ENCODE measurements at places on chromosomes 5 and 9.

GRCh38 chr5:41182666-41183065 is 30.7 kb downstream of the C6 start:
- no peak for DNase-seq

DNA sequence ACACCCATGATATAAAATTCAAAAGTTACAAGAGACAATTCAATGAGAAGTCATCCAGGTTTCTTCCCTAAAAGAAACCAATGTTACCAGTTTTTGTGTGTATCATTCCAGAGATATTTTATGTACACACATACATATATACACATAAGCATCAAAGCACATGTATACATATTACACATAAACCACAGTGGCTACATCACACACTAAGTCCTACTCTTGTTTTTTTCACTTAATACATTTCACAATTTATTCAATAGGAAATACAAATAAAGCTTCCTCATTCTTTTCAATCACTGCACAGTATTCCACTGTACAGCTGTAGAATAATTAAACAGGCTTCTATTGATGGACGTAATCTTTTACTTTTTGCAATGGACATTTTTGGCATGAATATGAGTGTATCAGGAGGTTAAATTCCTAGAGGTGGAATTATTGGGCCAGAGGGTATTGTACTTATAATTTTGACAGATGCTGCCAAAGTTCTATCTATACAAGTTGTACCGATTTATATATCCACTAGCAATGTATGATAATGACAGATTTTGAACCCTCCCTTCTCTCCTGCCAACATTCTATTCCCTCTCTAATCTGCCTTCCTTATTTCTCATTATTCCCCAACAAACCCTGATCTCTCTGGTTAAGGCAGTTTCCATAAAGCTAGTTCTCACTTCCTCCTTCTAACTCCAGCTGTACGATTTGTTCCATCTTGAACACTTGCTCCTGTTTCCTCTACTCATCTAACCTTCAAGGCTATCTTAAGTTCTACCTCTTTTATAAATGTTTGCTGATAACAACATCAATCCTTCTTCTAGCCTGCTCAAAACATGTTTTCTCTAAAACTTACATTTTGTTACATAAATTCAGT is 35.2 kb downstream of the MRPS27 start:
- no peak for DNase-seq

DNA sequence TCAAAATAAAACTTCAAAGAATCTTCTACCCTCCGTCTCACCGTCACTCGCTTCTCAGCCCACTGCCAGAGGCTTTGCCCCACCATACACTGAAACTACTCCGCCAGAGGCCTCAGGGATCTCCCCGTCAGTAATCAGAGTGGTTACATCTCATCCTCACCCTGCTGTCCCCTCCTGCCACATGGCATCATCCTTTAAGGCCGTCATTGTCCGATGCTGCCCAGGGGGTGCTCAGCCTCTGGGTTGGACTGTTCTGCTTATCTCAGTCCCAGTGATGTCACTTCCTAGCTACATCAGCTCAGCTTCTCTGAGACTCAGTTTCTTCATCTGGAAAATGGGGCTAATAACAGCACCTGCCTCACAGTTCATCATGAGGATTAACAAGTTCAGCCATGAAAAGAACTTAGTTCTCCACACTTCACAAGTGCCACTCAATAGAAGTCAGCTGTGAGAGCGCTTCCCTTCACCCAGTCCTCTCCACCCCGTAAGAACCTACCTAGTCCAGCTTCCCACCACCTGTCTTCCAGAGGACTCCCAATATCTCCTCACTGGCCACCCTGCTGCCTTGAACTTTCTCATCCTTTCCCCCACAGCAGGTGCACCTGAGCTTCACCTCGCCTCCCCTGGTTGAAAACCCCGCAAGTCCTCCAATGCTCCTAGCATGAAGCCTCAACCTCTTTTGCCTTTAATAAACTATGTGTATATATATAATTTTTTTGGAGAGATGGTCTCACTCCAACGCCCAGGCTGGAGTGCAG is 2.8 kb upstream of the IL3 start:
- no peak for DNase-seq

- no peak for DNase-seq
These were observed 110.0 kb upstream of the TUT7 start for GRCh38 chr9:86464242-86464641.

DNA sequence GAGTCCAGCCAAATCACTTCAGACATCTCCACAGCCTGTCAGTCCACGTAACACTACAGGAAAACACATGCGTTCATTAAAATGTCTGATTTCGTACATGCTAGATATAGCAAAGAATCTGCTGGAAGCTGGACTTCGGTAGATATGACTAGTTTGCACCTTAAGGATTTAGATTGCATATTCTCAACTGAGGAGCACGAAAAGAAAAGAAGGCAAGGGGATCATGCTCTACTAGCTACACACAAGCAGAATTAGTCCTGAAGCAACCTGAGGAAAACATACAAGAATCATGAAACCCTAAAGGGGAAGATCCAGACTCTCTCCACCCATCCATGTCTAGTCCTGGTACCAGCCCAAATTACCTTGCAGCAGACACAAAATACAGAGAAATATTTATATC is 36.1 kb upstream of the SSBP2 start:
- no peak for DNase-seq

GRCh38 chr5:10655161-10655971 is 91.5 kb downstream of the ANKRD33B start:
- no peak for DNase-seq

DNA sequence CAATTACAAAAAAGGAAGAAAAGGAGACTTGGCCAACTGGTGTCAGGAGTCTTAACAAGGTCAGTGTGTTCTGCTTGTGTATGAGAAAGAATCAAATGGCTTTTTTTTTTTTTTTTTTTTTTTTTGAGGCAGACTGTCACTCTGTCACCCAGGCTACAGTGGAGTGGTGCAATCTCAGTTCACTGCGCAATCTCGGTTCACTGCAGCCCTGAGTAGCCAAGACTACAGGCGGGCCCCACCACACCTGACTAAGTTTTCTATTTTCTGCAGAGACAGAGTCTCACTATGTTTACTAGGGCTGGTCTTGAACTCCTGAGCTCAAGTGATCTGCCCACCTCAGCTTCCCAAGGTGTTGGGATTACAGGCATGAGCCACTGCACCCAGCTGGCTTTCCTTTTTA is 3.1 kb upstream of the IL7R start:
- DNase-seq, result no peak

GRCh38 chr9:69822116-69822750 is 1.6 kb downstream of the CFAP95 start:
- peak; percentile 23 for DNase-seq

GRCh38 chr9:110041452-110041851 is 166.5 kb downstream of the C9orf152 start:
- no peak for DNase-seq

DNA sequence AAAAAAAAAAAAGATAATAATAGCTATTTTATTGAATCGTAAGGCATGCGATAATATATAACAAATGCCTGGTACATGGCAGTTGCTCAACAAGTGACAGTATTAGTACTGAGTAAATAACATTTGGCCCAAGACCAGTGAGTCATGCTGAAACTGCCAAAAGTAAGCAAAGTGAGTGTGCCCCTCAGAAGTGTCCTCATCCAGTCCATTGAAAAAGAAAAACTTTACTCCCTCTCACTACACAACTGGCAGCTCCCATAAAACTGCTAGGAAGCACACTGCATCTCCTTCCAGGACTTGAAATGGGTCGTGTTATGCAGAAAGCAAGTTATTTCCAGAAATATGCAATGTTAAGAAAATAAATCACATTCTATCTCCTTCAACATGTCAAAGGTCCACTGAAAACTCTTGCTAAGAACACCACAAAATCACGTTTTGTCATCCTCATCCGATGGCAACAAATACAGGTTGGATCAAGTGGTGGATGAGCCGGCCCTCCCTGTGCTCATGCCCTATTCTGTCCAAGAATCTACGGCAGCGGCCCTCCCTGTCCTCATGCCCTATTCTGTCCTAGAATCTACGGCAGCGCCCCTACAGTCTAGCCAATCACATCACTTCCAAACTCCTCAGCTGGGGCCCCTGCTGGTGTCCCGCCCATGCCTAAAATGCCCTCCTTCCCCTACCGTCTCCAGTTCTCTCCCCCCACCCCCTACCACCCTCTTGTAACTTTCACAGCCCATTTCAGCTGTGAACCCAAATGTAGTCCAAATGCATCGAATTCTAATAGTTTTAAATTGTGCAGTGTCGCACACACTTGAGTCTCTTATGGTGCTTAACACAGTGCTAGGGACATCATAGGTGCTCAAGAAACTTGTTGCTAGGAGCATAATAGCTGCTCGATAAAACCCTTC is 12.5 kb downstream of the PTCH1 start:
- no peak for DNase-seq

DNA sequence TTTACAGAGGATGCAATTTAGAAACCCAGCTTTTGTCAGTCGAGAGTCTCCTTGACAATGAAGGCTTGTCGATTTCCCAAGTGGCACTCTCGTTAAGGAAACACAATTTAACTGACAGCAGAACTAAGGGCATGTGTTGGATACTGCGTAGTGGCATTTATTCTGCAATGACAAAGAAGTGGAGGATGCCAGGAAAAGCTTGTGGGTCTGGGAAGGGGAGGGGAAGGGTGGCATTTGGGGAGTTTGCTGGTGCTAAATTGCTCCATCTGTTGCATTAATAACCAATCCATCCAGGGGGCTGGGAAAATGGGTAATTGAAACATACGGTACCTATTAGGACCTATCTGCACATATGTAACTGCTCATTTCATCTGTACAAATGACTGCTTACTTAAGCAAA is 190.6 kb downstream of the NSG2 start:
- DNase-seq, result no peak

DNA sequence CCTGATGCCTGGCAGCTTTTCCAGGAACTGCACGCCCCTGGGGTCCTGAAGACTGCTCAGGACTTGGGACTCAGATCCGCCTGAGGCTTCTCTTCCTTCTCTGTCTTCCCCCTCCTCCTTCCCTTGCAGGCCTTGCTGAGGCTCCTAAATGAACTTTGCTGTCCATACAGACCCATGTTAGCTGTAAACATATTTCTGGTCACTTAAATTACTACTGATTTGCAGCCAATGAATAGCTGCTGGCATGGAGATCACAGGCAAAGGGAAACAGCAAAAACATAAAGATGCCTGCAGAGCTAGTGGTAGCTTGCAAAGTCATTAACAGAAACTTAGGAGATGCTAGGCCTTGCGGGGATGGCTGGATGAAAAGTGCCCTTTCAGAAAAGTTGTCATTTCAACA is 261.9 kb downstream of the GADD45G start:
- DNase-seq, result no peak

DNA sequence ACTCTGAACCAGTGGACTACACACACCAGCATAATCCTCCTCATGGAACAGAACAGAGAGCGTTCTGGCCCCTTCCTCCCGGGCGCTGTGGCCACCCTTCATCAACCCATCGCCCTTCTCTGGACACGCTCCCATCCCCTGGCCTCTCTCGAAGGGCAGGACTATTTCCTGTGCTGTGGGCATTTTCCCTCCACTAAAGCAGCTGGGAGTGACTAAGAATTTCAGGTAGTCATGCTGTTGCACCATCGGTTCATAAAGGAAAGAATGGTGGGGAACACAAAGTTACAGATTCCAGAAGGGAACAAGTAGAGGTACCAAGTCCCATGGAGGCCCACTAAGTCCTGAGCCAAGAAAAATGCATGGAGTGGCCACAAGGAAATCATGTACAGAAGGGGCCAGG is 68.6 kb downstream of the EPB41L4B start:
- DNase-seq, result no peak

GRCh38 chr5:9524941-9525340 is 20.9 kb downstream of the SEMA5A start:
- no peak for DNase-seq

GRCh38 chr9:37761511-37761910 is 7.9 kb downstream of the TRMT10B start:
- DNase-seq, result no peak

GRCh38 chr9:70205366-70206020 is 53.3 kb upstream of the SMC5 start:
- DNase-seq, result no peak

DNA sequence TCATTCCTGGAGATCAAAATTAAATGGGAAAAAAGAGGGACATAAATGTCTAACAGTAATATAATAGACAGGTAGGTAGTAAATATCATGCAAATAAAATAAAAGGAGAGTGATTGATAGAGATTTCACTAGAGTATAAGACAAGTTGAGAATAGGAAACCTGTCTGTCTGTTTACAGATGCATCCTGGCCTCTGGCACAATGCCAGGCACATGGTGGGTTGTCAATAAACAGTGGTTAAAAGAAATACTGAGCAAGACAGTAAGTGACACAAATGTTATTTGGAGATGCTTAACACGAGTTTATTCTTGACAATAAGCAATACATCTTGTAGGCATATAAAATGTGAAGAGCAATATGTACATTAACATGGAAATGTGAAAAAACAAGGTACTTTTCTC is 33.3 kb downstream of the RICTOR start:
- no peak for DNase-seq

DNA sequence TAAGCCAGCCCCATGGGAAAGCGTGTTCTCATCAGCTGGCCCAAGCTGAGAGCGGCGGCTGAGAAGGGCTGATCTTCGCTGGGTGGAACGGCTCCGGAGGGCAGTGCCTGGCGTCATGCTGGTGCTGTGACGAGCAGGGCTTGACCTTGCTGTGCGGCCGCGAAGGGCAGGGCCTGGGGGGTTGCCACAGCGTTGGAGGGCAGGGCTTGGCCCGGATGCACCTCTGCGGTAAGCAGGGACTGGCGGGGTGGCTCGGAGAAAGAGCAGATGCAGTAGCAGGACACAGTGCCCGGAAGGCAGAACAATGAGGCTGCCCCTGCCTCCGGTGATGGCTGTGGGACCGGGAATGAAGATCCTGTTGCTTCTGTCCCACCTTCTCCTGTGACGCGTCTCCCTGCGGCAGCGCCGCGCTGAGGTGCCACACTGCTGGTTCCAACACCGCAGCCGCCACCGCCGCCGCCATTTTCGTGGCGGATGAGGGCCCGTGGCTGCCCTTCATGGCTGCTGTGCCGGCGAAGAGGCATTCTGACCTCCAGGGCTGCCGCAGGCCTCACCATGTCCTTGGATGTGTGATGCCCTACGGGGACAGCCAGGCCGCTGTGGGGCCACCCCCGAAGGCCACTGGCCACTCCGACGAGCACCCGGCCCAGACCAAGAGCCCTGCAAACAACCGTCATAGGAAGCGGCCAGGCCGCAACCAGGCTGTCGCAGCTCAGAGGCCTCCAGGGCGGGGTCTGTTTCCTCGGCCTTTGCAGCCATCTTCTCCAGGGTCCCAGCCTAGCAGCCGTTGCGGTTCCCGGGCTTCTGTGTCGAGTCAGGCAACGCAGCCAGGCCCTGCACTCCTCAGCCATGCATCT is 890.5 kb upstream of the CTNND2 start:
- no peak for DNase-seq

GRCh38 chr5:95081500-95081960 is 203.4 kb downstream of the MCTP1 start:
- peak; percentile 43 for DNase-seq

- no peak for DNase-seq
These were observed 190.9 kb upstream of the PANK3 start for GRCh38 chr5:168770036-168770498.

GRCh38 chr9:87290241-87291052 is 207.2 kb upstream of the DAPK1 start:
- no peak for DNase-seq

DNA sequence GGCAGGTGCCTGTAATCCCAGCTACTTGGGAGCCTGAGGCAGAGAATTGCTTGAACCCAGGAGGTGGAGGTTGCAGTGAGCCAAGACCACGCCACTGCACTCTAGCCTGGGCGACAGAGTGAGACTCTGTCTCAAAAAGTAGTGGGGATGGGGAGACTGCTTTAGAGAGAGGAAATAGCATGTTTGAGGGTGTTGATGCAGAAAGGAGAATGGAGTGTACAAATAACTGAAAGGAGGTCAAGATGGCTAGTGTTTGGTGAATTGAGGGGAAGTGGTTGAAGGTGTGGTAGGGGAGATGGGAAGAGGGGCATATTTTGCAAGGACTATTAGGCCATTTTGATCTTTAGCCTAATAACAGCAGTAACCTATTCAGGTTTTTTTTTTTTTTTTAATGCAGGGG is 18.2 kb downstream of the TENT2 start:
- DNase-seq, result no peak
